Activated T-cell treated with anti-CD3 and anti-CD28 coated beads for 48 hours (primary cell): ENCODE measurements at places on chromosomes 5 and 9.

DNA sequence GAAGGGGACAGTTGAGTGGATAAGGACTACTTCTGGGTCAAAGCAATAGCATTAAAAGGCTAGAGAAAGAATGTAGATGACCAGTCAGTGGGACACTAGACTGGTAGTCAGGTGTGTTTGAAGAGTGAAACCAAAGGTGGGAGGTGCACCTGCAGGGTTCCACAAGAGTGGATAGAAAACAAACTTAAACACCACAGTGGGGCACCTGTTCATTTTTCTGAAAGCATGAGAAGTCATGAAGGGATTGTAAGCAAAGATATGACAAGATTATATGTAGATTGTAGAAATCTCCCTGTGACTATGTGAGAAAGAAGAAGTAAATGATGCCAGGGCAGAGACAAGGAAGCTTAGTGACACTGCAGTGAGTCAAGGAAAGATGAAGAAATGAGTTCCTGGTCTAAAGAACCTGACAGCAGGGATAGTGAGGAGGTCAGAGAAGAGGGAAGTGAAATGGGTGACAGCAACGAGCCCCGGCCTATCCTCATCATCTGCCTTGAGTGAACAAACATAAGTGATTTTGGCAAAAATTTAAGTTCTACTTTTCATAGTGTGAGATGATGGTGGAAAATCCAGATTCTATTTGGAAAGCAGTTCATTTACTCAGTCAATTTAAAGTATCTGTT is 296.9 kb downstream of the TLE4 start:
- DNase-seq, result no peak

- no peak for DNase-seq
Observed at GRCh38 chr5:2201832-2202231, 319.1 kb upstream of the IRX4 start.

DNA sequence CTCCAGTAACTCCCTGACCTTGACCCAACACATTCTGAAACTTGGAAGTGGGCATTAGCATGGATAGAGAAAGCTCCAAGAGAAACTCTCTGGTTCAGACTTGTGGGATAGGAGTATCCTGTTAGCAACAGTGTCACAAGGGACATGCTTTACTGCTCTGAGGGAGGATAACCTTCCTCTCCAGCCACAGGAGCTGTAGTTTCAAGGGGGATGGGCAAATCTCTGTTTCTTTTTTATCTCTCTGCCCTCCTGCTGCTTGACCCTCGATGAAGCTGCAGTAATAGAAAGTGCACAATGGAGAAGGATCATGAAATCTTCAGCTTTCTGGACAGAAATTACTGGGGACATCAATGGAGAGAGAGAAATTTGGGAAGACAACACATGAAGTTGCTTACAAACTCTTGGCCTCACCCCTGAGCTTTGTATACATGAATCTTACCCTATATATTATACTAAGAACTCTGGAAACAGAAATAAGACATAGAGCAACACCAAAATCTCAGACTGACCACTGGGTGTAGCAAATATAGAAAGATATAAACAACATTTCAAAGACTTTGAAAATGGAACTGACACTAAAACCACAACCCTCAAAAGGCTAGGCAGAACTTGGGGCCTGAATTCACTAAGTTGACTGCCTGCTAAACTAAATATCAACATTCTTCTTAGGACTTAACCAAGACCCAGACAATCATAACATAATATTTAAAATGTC is 471.0 kb upstream of the MEF2C start:
- DNase-seq, result no peak

- no peak for DNase-seq
Observed at GRCh38 chr5:59537961-59538749, 355.4 kb downstream of the PDE4D start.

- no peak for DNase-seq
Observed at GRCh38 chr9:120348951-120349429, 231.0 kb downstream of the CDK5RAP2 start.

DNA sequence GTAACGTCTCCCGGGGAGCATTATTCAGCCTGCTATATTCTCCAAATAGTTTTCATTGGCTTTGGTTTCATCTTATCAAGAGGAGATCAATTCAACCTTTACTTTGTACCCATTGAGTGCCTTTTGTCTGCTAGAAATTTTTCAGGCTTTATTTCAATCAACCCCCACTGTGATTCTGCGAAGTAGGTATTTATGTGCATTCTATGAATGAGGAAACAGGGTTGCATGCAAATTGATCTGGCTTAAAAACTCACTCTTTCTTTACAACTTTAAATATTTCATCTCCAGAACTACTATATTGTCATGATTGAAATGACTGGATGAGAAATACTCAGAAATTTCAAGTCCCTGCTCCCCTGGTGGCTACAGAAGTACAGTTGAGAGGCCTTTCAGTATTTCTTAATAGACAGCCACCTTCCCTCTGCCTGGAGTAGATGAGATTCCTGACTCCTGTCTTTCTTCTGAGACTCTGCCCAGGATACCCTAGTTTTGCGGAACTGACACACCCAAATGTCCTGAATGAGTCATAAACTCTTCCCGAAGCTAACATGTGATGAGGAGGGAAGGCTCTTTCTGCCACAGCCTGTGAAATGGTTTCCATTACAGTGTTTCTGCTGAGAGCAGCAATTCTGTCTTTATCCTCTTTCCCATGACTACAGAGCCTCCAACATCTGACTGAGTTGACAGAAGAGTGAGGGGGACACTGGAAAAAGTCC is 52.6 kb upstream of the TNC start:
- DNase-seq, result no peak

DNA sequence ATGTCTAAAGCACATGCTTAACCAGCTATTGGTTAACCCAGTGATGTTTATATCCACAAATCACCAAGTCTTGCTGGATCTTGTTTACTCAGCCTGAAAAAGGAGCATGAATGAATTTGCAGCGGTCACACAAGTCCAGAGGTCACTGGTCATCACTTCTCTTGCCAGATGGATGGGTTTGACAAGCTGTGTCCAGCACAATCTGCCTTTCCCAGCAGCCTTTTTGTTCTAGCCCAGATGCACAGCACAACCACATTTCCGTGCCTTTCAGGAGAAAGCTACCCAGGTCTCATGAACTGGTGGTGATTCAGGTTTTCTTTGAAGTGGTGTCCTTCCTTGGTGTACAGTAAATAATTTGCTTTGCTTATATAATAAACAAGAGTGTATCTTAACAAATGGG is 32.1 kb downstream of the TMEM252 start:
- no peak for DNase-seq

DNA sequence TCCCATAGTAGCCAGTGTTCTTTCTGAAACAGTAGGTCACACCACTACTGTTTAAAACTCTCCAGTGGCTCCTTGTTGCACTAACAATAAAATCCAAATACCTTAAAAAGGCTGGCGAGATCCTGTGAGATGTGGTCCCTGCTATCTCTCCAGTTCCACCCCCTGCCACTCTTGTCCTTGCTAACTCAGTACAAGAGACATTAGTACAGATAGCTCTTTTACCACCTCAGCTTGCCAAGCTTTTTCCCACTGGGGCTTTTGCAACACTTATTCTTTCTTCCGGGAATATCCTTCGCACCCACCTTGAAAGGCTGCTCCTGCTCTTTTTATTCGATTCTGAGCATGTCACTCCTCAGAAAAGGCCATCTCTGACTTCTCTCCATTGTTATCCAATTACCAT is 14.9 kb downstream of the NIPSNAP3B start:
- DNase-seq, result no peak

DNA sequence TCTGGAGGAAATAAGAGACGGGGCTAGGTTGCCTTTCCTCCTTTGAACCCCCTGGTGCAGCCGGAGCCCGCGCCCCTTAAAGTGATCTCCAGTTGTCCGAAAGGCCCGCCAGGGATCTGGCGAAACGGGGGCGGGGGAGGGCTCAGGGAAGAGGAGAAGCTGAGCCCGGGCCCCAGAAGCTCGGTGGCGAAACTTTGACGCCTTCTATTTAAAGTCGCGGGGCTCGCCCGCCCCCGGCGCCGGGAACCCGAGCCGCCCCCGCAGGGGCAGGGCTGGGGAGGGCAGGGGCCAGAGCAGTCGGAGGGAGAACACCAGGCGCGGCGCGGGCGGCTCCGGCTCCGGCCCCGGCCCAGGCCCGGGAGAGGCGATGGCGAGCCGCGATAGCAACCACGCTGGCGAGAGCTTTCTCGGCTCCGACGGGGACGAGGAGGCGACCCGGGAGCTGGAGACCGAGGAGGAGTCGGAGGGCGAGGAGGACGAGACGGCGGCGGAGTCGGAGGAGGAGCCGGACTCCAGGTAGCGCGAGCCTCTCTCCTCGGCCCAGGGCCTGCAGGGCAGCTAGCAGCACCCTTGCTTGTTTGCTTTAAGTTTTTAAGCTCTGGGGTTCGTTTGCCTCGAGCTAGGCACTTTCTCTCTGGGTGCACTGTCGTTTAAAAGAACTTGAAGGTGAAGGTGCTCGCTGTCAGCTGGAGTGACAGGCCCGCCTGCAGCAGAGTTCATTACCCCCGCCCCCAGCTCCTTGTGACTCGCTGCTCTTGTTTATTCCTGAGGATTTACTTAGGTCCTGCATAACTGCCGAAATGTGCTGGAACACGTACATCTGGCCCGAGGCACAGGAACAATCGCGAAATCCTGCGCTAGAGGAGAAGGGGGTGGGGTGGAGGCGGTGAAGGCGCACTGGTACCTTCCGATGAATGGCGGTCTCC is at the start of gene CMYA5:
Gene CMYA5, plus strand, starts transcription at position 296 of the 926 bp plus-strand sequence. Its CDS starts 72 bp downstream, at position 368.
- DNase-seq, result no peak

DNA sequence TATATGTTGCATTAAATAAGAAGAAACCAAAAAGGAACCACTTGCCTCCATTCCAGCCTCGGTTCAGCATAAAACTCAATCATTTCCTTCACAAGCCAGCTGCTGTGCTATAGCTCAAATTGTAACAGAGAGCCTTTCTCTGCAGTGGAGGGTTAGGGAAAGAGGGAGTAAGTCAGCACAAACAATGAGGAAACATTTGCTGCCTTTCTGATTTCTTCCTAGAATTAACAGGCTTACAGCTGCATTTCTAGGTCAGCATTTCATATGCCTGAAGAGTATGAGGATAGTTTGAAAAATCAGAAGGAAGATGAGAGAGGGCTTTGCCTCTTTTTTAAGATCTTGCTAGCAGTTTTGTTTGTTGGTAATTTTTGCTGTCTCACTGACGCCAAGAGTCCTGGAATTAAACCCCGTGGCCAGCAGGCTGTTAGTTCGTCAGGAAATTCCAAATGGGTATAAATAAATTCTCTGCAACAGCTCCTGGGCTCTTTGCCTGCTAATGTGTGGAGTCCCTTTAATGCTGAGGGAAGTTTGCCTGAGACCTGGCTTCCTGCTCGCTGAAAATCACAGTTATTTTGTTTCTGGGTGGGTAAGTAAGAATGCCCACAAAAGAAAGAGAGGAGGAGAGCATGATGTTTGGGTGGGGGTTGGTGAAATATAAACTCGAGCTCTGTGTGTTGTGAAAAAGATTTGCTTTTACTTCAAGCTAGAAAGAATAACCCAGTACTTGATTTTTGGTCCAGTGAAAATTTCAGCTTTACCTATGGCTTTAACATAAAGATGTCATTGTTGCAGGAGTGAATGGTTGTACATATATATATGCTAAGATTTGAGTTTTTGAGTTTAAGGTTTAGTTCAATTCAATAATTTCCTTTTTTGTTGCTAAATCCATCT is 148.1 kb upstream of the DMRT1 start:
- DNase-seq, result no peak

GRCh38 chr5:21263361-21263760 is 1275.4 kb upstream of the CDH18 start:
- DNase-seq, result no peak

- DNase-seq, result no peak
Observed at GRCh38 chr5:15009420-15009819, 137.8 kb upstream of the ANKH start.

- no peak for DNase-seq
Observed at GRCh38 chr5:32506201-32506661, 61.7 kb upstream of the ZFR start.

GRCh38 chr5:138402640-138403039 is 36.2 kb upstream of the REEP2 start:
- no peak for DNase-seq

DNA sequence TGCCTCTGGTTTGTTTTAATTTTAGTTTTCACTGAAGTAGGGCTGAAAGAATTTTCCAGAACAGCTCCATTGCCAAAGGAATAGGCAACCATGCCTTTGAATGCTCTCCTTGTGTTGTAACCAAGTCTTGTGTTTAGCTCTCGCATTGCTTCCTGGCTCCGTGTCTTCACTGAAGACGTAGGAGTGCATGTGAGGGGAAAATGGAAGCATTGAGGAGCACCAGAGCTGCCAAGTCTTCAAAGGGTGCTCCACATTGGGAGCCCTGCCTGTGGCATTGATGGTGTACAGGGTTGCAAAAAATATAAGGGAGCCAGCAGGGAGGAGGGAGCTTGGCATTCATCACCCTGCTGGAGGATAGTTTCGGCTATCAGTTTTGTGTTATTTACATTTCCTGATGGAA is 86.6 kb downstream of the NTRK2 start:
- no peak for DNase-seq

- DNase-seq, result no peak
Observed at GRCh38 chr9:27791311-27791710, 218.0 kb upstream of the C9orf72 start.

GRCh38 chr9:110750272-110750671 is 81.7 kb downstream of the MUSK start:
- DNase-seq, result no peak

DNA sequence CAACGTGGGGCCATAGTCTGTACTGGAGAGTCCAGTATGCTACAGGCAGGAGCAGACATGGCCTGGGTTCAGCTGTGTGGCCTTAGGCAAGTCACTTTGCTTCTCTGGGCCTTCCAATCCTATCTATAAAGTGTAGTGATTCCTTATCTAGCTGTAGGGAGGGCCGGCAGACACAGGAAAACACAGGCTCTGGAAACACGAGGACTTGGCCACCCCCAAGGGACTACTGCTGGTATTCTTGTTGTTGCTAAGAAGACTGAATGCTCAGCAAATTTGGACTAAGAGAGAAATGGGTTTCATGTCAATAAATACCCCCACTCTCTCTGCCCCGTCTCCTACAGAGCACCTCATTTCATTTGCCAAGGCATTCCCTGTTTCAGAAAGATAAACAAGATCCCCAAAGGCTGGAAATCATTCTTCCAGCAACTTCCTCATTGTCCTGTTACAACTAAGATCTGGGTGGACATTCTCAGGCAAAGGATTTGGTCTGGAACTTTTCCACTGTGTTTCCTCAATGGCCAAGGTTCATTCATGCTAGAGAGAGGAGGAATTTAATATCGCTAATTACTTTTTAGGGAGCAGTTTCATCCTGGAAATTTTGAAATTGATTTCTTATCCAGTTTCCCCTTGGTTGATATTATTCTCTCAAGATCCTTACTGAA is 105.8 kb downstream of the GABBR2 start:
- no peak for DNase-seq

DNA sequence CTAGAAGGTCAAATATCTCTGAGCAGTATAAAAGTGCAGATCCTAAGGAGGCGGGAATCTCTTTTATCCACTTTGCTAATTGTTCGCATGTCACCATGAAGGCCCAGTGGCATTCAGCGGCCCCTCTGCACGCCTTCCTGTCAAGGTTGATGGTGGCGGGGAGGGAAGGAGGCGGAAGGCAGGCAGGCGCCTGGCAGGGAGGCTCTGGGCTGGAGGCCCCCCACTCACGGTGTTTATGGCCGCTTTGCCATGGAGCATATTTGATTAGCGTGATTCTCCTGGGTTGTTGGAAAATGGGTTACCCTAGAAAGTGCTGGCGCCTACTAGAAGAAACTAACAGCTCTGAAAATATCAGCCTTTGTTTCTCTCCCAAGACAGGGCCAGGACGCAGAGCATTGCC is 209.6 kb downstream of the FSTL4 start:
- no peak for DNase-seq
